Kidney tubule cell (primary cell): ENCODE measurements at places on chromosomes 7 and 10.
A peak's percentile ranks its signal among the peaks of the same experiment; 100 is the strongest.

DNA sequence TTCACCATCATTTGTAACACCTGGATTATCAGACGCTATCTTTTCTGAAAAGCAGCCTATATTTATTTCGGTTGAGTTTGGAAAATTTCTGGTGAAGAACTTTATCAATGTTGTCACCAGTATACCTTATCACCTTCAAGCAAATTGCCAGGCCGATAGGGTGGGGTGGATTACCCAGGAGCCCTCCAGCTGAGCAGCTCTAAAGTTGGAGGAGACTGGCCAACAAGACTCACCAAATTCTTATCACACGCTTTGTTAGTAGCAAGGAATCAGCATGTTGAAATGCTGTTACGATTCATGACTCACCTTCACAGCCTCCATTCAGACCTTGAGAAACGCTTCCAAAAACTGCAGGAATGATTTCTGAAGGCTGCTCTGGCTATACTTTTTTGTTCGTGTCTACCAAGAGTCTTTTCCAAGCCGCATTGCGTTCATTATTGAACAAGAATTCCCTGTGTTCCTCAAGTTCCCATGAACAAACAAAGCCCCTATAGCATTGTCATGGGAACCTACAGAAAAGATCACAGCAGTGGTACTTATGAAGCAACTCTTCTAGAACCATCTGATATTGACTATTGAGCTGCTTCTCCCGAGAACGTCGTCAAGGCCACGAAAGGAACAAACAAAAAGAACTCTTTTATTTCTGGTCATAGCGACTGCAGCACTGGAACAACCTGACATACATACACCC, 291.4 kb downstream of the SFMBT2 start:
- no peak for DNase-seq

DNA sequence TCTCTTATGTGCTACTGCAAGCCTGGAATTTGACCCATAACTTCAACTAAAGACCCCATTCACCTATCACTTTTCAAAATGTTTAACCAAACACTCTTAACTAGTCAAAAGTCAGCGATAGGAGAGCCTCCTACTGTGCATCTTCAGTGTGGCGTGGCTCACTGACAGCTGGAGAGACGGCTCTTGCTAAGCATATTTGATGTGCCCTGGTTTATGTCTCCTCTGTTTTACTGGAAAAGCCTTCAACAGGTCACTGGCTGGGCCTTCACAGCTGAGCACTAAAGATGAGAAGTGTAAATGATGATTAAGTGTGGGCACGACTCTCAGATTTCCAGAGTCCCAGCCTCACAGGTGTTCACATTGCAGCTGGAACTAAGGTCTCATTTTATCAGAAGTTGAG, 472.1 kb downstream of the SEMA3D start:
- DNase-seq = no peak

DNA sequence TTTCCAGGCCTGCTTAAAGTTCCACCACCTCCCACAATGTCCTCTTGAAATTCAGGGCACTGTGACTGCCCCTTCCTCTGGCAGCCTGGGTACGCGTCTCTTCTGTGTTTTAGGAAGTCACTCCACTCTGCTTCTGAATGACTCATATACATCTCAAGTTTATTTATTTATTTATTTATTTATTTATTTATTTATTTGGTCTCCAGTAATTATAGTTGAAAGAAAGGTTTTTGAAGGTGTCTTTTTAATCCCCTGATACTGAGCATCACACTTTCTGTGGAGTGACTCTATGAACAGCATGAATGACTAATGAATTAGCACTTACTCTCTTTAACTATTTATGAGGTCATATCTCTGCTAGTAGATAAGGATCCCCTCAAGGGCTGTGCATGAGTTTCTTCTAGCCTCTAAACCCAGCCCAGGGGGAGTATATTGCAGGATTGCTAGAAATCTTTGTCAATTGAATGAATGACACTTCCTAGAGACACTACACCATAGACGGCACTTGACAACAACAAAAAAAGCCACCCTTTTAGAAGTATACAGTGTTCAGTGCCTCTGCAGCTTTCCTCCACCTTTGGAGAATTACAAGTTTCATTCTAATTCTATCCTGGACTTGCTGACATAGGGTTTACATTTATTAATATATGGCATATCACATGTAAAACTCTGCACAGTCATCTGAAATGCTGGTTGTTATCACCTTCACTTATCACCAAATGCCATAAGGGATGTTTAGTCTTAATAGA, 2.1 kb downstream of the MACC1 start:
- DNase-seq = peak; percentile 92

DNA sequence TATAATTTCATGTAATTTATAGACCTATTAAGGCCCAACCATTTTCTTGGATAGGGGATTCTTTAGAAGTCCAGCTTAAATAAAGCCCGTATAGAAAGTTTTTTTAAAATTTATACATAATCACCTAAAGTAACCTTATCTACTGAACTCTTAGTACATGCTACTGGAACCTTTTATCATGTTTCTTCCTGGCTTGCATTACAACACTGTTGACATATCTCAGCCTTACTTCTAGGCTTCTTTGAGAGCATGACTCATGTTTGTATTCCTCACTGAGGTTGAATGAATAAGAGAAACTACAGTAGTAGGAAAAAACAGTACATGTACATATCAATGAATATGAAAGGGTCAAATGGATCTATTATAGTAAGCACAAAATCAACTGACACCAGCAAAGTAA, 8.2 kb upstream of the MAGI2 start:
- DNase-seq = peak; percentile 72

DNA sequence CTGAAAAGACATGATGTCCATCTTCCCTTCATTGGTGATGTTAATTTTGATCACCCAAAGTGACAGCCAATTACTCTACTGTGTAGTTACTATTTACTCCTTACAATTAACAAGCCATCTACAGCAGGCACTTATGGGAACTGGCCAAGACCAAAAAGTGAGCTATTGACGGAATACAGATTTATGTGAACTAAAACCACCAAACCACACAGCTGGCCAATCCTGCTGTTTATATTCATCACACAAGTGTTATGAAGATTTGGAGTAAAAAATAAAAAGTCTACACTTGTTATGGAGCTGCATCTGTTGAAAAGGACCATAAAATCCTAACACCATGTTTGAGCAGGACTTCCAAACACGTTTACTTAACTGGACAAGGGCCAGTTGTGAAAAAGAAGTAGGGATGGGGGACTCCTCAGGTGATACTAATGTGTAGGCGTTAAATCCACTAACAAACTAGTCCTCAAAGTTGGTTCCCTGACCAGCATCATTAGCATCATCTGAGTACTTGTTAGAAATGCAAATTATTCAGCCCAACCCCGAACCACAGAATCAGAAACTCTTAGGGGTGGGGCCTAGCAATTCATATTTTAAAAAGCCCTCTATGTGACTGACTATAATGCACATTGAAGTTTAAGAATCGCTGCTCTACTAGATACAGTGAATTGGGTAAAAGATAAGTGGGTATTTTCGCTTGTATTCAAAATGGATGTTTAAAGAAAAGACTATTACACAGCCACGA, 11.6 kb downstream of the MCMBP start:
- no peak for DNase-seq

- DNase-seq = no peak
Observed at GRCh38 chr7:107014387-107015023, 30.0 kb upstream of the PRKAR2B start.

- DNase-seq = no peak
Observed at GRCh38 chr7:40644454-40645188, 509.8 kb downstream of the SUGCT start.

GRCh38 chr10:78775891-78776290, 292.9 kb upstream of the ZMIZ1 start:
- DNase-seq = no peak

GRCh38 chr7:84844771-84845170, 342.1 kb downstream of the SEMA3D start:
- no peak for DNase-seq

GRCh38 chr10:128058106-128058749, 68.0 kb downstream of the MKI67 start:
- DNase-seq = no peak

- DNase-seq = no peak
Observed at GRCh38 chr7:121608785-121609184, 212.7 kb upstream of the FAM3C start.

GRCh38 chr7:44798649-44799305, 2.3 kb downstream of the PPIA start:
- no peak for DNase-seq

DNA sequence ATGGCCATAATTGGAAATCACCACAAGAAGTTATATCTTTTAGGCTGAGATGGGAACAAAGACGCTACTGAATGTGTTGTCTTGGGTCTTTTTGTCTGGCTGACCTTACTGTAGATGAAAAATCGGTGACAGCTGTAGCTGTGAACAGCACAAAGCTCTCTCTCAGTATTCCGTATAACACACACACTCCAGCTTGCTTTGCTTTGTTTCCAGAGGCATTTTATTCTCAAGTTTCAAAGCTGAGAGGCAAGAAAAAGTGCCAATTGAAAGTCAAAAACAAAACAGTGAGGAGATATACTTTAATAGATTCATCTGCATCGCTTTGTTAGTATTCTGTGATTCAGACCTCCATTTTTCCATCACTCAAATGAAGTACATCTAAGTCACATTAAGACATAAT, 39.6 kb upstream of the CABCOCO1 start:
- DNase-seq = no peak

GRCh38 chr7:17558135-17558534, 259.7 kb downstream of the AHR start:
- DNase-seq = peak; percentile 56

DNA sequence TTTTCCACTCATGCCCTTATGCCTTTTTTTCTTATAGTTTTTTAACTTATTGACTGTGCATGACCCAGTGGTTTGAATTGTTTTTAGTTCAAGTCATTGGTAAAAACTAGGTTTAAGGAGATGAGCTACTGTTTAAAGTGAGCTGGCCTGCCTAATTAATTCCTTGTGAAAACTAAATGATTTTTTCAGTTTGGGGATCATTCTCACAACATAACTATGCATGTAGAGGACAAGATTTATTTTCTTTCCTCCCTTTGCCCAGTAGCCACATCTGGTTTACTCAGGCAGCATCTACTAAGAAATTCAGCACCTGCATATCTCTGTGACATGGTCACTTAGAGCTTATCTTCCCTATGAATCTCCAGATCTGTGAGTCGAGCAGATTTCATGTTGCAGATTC, 1.7 kb downstream of the ADO start:
- DNase-seq = peak; percentile 11

- no peak for DNase-seq
Observed at GRCh38 chr10:79020015-79020491, 48.7 kb upstream of the ZMIZ1 start.

DNA sequence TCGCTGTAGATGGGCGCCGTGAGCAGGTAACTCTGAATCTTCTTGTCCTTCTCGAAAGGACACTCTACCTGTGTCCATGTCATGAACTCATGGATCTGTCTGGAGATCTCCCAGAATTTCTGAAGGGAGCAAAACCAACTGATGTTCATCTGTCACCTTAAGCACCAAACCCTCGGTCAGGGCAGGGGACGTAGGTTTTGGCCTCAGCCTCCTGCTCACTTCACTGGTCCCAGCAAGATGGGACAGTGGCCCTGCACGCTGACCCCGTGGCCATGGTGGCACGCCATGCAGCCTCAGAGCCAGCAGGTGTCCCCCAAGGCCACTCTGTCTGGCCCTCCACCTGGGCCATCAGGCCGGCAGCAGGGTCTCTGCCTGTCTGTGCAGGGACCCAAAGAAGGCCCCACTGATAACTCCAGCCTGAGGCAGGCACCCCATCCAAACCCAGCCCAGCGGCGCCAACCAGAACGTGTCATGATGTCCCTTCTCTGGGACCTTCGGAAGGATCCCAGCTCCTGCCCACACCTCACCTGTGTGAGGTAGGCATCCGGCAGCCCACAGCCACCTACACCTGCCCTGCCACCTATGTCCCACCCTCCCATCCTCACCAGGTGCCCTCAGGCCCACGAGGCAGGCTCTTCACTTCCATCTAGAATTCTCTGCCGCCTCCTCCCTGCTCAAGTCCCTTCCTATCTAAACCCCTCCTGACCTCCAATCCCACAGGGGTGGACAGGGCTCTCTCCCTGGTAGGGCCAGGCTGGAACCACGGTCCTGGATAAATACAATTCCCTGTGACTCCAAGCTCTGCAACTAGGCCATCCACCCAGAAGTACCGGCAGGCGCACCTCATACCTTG, 59.0 kb downstream of the CSGALNACT2 start:
- no peak for DNase-seq

DNA sequence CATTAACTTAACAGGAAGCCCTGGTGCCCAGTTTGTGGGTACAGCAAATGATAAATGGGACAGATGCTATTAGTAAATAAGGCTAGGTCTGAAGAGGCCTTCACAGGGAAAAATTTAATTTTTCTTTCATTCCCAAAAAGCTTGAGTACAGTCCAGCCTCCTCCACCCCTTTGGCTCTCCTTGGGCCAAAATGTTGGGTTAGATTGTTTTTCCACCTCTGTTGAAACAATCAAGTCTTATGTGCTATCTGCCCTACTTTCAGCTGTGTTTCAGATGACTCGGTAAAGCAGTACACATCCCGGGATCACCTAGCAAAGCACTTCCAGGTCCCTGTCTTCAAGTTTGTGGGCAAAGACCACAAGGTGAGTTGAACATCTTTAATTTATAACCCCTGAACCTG, 24.3 kb downstream of the PLA2G12B start:
- no peak for DNase-seq

DNA sequence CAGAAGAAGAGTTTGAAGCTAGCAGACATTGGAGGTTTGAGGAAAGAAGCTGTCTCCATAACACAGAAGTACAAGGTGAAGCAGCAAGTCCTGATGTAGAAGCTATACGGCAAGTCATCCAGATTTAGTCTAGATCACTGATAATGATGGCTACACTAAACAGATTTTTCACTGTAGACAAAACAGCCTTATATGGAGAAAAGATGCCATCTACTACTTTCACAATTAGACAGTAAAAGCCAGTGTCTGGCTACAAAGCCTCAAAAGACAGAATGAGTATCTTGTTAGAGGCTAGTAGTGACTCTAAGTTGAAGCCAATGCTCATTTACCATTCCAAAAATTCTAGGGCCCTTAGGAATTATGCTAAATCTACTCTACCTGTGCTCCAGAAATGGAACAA, 85.1 kb downstream of the SNX13 start:
- DNase-seq = no peak

- no peak for DNase-seq
Observed at GRCh38 chr7:34567906-34568305, 90.1 kb upstream of the NPSR1 start.

GRCh38 chr7:64639267-64640001, 26.5 kb upstream of the ZNF107 start:
- no peak for DNase-seq
